ENCODE measurements at places on chromosomes 2 and 18.

GRCh38 chr2:196551014-196551413, 88.5 kb upstream of the CCDC150 start:
- DNase-seq, result no peak

GRCh38 chr2:120314690-120315366, 31.1 kb upstream of the INHBB start:
- no peak for DNase-seq

- no peak for DNase-seq
These were observed 106.1 kb downstream of the ETAA1 start for GRCh38 chr2:67503066-67503795.

DNA sequence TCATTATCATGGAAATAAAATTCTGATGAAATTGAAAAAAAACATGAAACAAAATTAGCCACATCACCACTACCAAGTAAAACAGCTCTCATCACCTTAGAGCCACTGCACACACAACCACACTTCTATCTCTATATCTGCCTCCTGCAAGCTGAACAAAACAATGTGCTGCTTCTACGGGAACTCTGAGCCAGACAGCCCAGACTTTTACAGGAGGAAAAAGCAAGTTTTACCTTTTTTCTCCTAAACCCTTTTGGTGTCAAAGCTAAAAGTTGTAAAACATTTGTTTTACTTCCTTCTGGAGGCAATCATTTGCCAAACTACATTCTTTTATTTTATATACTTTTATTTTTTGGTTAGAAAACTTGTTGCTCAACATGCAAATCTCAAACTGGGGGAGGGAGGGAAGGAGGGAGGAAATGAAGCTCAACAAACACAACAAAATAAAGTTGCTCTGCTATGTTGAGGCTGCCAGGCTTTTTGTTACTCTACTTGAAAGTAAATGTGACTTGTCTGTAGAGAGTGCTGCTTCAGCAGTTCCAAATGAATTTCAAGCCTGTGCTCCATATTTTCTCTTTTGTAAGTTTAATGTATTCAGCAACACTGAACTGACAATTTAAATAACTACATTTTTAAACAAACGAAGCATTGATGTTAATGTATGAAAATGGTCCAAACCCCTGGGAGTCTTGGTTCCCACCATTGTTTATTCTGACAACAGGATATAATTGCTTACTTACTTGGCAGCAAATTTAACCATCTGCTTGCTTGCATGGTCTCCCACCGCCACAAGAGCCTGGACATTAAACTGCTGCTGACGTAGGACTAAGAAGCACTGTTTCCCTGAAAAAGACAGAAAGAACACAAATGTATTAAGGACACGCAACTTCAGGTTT, 24.5 kb downstream of the DARS1 start:
- DNase-seq, result peak; percentile 16

DNA sequence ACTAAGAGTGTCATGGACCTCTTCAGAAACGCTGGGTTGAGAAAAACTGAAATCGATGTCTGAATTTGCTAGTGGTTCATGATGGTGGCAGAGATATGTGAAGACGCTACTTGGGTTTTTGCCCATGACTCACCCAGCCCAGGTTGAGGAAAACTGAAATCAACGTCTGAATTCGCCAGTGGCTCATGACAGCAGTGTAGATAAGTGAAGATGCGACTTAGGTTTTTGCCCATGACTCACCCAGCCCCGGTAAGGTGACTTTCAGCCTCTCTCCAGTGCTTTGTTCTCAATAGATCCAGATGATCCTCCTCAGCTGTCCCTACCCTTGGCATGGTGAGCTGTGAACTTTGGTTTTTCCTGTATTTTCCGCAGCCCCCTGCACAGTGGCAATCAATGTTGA, 105.3 kb upstream of the SIX3 start:
- peak; percentile 41 for DNase-seq

GRCh38 chr2:165016772-165017411, 61.6 kb upstream of the SLC38A11 start:
- DNase-seq, result no peak

DNA sequence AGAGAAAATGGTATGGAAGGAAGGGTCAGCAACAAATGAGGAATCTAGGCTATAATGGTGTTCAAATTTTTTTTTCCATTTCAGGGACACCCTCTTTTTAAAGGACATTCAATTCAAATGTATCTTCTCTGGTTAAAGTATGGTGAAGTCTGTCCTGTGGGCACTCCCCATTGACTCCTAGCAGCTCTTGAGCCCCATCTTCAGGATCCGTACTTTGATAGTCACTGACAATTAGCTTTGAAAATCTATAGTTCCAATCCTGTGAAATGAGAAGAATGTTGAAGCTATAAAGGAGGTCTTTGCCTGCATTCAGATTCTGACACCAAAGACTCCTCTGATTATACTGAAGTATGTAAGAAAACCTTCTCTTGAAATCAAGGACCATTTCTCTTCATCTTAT, 43.3 kb downstream of the KCNH7 start:
- DNase-seq, result no peak

DNA sequence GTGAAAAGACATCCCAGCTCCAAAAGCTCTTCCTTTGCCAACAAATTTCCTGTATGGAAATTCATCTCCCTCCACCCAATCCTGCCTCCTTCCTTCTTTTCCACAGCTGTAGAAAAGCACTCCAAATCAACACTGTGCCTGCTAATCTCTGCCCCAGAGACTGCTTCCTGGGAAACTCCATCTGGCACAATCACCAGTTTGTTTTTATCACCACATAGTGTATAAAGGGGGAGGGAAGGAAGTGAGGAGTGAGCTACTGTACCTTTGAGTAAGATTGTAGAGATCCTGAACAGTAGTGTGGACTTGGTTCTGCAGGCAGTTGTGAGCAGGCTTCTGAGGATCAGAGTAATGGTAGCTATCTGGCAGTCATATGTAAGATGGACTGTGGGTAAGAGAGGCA, 14.7 kb upstream of the FAM237A start:
- DNase-seq, result no peak

DNA sequence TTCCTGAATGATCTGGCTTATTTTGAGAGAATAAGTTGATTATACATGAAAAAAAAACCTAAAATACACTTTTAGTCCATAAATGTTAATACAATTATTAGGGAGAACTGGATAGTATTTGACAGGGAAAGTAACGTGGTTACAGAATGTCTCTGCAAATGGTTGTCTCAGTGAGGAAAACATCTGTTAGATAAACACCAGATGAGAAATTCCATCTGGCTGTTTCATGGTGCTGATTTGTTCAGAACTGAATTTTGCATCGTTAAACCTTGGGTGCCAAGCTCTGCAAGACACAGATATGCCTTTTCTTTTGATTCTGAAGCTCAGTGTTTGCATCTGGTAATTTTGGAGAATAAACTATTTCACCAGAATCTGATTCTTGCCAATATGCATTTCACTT, 90.4 kb downstream of the SCN3A start:
- no peak for DNase-seq

- peak; percentile 18 for DNase-seq
These were observed 1.2 kb upstream of the CABLES1 start for GRCh38 chr18:23133860-23134779.

- DNase-seq, result no peak
These were observed 933.6 kb upstream of the SLC39A10 start for GRCh38 chr2:194723446-194723845.

- peak; percentile 66 for DNase-seq
These were observed 81.1 kb downstream of the RTP5 start for GRCh38 chr2:241950413-241951315.

- no peak for DNase-seq
These were observed 3.7 kb upstream of the ZEB2 start for GRCh38 chr2:144523596-144524117.
